ENCODE measurements at places on chromosomes 1 and 21.

- no peak for DNase-seq
These were observed 9.8 kb upstream of the SMAP2 start for GRCh38 chr1:40363721-40364120.

DNA sequence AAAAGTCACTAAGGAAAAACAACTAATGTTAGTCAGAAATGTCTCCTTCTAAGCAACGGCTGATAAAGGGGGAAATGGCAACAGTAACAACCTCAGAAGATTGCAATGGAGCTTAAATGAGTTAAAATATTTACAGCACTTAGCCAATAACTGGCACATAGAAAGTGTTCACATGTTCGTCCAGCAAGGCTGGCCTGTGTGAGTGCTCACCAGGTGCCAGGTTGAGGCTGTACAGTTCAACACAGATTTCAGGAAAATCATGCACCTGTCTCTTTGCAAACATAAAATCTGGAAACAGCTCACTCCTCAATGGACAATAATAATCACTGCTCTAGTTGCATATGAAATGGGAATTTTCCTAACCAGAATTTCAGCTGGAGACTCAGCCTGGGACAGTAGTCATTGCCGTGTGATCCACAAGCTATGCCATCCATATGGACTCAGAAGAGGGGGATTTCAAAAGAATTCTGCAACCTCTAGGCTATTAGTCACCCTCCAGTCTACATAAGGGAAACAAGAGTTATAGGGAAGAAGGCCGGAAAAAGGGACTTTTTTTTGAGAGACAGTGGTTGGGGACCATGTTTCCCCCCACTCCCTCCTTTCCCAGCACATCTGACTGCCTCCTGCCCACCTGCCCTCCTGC, 68.6 kb downstream of the SYDE2 start:
- DNase-seq: no peak

DNA sequence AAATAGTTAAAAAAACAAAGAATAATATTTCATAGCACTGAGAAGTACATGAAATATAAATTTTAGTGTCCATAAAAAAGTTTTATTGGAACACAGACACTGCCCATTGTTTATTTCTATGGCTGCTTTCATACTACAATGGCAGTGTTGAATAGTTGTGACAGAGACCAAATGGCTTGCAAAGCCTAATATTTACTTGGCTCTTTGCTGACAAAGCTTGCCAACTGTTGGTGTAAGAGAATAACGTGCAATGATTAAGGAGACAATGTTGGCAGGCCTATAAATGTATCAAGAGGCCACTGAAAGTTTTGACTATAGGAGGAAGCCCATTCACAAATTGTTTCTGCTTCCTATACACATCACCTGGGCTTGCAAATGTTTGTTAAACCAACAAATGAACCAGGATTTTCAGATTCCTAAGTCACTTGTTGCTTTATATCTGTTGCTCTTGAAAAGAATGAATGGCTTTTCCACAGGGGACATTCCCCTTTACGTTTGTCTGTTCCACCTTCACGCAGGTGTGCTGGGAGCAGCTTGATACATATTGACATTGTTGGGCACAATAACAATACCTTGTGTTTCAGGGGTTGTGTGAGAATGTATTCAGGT, 5.5 kb upstream of the ST6GALNAC3 start:
- DNase-seq: no peak

DNA sequence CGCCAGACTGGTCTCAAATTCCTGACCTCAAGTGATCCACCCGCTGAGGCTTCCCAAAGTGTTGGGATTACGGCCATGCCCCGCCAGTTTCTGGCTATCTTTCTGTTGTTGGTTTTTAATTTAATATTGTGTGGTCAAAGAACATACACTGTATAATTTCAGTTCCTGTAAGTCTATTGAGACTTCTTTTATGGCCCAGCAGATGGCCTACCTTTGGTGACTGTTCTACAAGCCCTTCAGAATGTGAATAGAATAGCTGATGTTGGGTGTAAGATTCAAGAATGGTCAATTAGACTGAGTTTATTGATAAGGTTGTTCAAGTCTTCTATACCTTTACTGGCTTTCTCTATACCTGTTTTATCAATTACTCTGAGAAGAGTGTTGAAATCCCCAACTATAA, 10.7 kb downstream of the HES2 start:
- DNase-seq: no peak

GRCh38 chr1:169109561-169110134, 3.2 kb downstream of the ATP1B1 start:
- peak; percentile 74 for DNase-seq

DNA sequence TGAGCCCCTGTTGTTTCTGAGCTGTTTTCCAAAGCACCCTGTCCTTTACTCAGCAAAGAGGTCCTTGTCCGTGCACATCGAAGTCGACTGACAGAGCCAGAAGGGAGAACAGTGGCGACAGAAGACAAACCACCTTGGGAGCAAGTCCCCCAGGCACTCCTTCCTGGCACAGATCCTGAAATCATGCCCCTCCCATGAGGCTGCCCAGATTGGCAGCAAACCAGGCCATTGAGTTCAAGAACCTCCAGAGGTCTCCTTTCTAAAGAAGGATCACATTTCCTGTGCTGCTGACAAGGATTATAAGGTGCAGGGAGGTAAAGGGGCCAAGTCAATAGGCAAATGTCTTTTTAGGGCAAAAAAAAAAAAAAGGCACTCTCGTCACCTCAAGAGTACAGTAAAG, 84.7 kb upstream of the HIVEP3 start:
- no peak for DNase-seq

GRCh38 chr1:22527555-22528296, 35.6 kb upstream of the EPHA8 start:
- DNase-seq: no peak

DNA sequence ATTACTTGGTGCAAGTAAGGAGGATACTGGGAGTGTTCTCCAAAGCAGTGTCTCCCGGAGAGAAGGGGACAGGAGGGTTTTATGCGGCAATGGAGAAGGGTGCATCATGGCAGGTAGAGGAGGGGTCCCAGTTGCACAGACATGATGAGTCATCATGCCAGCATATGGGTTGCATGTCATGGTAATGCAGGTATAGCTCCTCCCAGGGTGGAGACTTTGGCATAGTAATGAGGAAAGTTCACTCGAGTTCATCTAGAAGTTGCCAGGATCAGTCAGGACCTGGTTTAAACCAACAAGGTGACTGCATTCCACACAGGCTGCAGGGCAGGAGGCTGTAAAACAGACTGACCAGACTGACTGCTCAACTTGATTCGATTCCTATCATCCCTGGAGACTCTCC, 355.7 kb upstream of the DUSP10 start:
- DNase-seq: no peak

DNA sequence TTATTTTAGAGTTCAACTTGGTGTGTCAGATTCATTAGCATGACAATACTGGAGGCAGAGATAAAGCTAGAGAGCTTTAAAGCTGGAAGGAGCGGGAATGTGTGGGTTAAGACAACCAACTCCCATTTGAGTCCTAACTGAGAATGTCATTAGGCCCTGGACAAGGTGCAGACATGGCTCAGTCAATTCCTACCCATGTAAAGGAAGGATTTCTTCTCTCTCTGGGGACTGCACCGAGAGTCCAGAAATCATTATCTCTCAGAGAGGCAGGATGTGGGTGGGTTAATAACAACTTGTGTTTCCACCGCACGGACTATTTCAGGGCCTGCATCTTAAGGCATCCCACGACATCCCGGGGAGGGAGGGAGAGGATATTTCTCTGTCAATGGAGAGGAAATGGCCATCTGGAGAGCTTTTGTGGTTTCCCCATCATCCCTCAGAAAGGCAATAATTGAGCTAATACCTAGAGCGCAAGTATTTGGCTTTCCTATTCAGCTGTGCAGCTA, 46.7 kb upstream of the SARS1 start:
- no peak for DNase-seq

GRCh38 chr1:15803380-15803779, 4.1 kb downstream of the UQCRHL start:
- DNase-seq: no peak

Data from coronary artery (tissue), 2 donors.